ENCODE measurements at places on chromosomes 1 and 21.

GRCh38 chr1:61013189-61013945 is 69.0 kb upstream of the NFIA start:
- DNase-seq = no peak

- DNase-seq = peak; percentile 22
These were observed 32.7 kb upstream of the ETV3 start for GRCh38 chr1:157170677-157171515.

- no peak for DNase-seq
These were observed 16.4 kb downstream of the ALDH4A1 start for GRCh38 chr1:18886003-18886335.

GRCh38 chr1:101613546-101613945 is 376.7 kb downstream of the S1PR1 start:
- DNase-seq = no peak

GRCh38 chr1:172818841-172819527 is 160.1 kb downstream of the FASLG start:
- DNase-seq = no peak

DNA sequence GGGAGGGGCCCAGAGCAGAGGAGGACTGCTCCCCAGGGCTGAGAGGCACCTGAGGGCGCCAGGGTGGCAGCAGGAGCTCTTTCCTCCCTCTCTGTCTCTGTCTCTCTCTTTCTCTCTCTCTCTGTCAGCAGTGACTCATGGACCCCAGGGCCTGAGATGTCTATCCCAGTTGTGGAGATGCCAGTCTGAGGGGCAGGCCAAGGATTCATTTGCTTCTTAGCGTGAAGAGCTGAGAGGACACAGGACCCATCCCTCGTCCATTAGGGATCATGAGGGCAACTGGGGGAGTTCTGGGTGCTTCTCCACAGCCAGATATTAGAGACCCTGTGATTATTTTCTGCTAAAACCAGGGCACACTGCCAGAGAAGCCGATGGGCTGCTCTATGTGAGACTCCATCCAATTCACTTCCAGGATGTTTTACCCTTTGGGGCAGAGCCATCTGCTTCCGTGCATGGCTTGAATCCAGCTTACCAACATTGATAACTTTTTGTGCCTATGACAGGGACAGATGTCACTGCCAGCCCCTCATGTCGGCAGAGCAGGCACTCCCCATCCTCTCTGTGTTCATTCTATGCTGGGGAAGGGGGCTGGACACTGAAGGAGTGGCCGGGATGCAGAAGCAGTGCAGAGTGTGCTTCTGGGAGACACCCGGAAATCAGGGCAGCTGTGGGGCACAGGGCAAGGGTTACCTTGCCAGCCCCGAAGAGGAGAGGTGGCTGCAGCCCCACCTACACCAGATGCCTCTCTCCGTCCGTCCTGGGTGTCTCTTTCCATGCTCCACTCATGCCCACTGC is 4.1 kb upstream of the PCBP3 start:
- DNase-seq = no peak

GRCh38 chr1:21930080-21930571 is 7.0 kb downstream of the HSPG2 start:
- no peak for DNase-seq

- no peak for DNase-seq
These were observed 15.4 kb downstream of the KCNH1 start for GRCh38 chr1:211118407-211119102.

GRCh38 chr1:213585402-213585801 is 402.4 kb upstream of the PROX1 start:
- DNase-seq = no peak

DNA sequence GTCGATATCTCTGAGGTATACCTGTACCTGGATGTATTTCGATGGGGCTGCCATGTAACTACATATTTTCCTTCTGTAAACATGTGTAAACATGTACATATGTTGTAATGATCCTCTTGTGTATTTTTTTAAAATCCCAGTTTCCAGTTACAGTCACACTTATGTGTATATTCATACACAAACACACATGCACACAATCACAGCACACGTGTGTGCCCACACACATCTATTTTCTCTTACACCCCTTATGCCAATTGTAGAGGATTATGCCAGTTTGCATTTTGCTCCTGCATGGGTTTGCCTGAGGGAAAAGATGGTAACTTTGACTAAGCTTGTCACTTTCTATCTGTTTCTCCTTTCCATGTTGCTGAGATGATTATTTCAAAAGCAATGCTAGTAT is 10.1 kb downstream of the SYT14 start:
- DNase-seq = no peak

GRCh38 chr1:204085876-204086275 is 13.0 kb downstream of the SOX13 start:
- no peak for DNase-seq

DNA sequence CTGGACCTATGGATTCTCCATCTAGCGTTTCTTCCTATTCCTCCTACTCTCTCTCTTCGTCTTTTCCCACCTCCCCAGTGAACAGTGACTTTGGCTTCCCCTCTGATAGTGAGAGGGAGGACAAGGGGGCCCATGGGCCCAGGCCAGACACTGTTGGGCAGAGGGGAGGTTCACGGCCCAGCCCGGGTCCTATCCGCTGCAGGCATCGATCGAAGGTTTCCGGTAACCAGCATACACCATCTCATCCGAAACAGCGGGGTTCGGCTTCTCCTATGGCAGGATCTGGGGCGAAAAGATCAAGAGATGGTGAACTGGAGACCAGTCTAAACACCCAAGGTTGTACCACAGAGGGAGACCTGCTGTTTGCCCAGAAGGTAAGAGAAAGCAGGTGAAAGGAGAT is 906 bp downstream of the CIART start:
- no peak for DNase-seq

DNA sequence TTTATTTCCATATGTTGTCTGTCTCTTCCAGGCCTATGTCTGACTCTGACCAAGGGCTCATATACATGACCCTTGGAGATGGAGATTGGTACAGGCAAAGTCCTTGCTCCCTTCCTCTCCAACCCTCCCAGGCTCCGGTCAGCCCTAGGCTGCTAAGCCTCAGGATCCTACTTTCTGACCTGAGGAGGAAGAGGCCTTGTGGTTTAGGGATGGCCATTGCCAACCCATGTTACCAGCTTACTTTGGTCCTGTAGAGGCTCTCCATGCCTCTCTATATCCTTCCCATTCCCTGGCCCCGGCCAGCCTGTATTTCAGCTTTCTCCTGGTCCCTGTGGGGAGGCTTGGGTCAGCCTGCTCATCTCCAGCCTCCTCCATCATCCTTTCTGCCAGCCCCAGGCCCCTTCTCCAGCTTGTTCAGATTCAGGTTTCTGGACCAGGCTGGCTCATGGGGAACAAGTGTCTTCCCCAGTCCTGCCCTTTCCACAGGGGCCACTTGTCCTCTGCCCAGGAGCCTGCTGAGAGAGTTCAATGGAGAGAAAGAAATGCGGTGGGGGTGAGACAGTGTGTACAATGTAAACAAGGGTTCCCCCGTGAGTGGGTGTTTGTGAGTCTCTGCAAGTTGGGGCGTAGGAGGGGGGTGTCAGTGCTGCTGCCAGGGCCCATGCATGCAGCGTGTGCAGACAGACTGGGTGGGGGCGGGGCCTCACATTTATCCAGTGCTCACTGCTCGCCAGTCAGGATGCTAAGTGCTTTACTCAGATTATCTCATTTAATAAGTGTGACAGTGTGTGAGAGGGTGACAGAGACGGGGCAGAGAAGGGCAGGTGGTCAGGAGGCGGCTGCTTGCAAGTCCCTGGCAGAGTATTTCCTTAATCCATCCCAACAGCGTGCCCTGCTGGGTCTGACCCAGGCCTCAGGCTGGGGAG is 31.3 kb upstream of the FOXO6 start:
- no peak for DNase-seq

GRCh38 chr1:182861994-182862393 is 22.8 kb downstream of the DHX9 start:
- no peak for DNase-seq

- no peak for DNase-seq
These were observed 13.9 kb downstream of the IL6R start for GRCh38 chr1:154418923-154419619.

GRCh38 chr21:39429445-39429844 is 16.1 kb downstream of the LCA5L start:
- DNase-seq = no peak

DNA sequence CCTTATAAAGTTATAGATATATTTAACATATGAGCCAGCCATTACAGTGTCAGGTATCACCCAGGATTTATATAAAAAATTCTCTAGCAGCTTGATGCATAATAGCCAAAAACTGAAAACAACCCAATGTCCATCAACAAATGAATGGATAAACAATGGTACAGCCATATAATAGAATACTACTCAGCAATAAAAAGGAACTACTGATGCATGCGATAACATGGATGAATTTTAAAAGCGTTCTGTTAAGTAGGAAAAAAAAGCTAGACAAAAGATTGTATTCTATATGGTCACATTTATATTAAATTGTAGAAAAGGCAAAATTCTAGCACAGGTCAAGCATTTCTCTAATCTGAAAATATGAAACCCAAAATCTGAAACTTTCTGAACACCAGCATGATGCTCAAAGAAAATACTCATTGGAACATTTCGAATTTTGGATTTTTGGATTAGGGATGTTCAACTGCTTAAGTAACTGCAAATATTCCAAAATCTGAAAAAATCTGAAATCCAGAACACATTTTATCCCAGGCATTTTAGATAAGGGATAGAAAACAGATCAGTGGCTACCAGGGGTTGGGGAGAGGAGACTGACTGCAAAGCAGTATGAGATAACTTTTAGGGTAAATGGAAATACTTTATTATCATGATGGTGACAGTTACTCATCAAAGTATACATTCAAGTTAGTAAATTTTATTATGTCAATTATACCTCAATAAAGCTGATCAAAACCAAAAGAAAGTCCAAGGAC is 22.0 kb downstream of the SLC16A1 start:
- DNase-seq = no peak

Measured in NCI-H1092 treated with DMSO at 0.1 percent for 48 hours (cell line).